ENCODE measurements at places on chromosomes 4 and X. TPM values are rescaled to one million over a fixed set of nuclear protein-coding genes. Genes with fewer than 3 reads are reported as not detected.

Gene AKAP4
- total RNA-seq = not detected

Gene STK26
- 52.4 TPM for total RNA-seq

GRCh38 chr4:56060036-56060435 is 111.3 kb downstream of the CEP135 start:
- H3K36me3 ChIP-seq = no peaks in the 10 kb centered on the region
- no peak overlapping the region for H3K27ac ChIP-seq
- H3K4me1 ChIP-seq = no peaks in the 10 kb centered on the region
- no peak overlapping the region for H3K4me3 ChIP-seq
- no peak for DNase-seq

DNA sequence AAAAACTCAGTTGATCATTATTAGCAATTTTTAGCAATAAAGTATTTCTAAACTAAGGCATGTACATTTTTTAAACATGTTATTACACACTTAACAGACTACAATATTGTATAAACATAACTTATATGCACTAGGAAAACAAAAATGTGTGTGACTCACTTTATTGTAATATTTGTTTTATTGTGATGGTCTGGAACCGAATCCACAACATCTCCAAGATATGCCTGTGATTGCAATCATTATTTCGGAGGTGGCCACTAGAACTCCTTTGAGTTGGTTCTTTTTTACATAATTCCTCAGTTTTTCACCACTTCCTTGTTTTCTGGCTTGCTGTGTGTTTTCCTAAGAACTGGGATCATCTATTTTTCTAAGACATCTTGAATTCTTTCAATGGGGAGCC is 53.7 kb downstream of the FBXW7 start:
- no peak overlapping the region for H3K27ac ChIP-seq
- no peak overlapping the region for H3K4me3 ChIP-seq
- no peaks in the 10 kb centered on the region for H3K27me3 ChIP-seq
- no peaks in the 10 kb centered on the region for H3K36me3 ChIP-seq
- peaks cover 19% of the 10 kb centered on the region for H3K4me1 ChIP-seq
- no peak for DNase-seq

DNA sequence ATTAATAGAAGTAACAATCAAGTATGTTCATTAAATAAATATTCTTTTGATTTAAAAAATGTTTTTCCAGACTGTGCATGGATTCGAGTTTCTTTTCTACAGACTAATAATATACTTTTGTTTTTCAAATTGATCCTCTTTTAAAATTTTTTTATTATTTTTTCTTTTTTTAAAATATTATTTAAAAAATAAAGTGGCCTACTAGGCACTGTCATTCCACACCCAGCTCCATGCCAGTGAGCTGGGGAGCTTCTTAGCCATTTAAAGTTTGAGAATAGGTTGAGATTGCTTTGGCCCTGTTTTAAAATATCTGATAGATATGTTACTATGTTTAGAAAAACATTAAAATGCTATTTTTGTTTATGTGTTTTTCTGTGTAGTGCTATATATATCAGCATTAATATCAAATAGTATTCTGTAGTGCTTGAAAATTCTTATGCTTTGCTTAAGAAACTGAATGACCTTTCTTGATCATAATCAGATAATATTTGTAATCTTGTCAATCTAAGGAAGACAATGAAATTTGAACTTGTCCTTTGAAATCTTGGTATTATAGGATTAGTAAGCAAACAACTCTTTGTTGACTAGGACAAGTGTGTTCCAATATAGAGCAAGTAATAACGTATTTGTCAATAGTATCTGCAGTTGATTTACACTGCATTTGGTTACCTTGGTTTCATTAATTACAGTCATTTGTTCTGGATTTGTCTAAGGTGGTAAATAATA is 12.6 kb downstream of the PCDH10 start:
- H3K36me3 ChIP-seq = no peaks in the 10 kb centered on the region
- no peak overlapping the region for H3K4me3 ChIP-seq
- no peaks in the 10 kb centered on the region for H3K4me1 ChIP-seq
- H3K27ac ChIP-seq = no peak overlapping the region
- no peak for DNase-seq
- H3K27me3 ChIP-seq = no peaks in the 10 kb centered on the region

DNA sequence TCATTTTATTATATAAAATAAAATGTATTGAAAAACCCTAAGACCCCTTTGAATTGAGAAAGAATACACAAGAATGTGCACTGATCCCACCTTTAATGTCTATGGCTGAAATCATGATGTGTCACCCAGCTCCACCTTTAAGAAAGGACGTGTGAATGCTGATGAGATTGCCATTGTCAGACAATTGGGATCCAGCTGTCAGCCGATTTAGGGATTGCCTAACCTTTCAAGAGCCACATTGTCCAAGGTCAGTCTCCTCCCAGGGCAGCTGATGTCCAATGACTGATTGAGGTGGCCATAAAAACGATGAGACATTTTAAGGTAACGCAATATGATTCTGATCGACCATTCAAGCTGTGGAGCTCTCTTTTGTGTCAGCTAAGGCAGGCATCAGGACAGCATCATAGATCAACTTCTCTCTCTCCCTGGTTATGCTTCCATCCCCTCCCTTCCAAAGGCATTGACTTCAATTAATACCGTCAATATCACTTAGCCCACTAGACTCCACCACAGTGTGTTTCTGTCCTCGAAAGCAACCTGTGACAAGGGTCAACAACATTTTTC is 1676.4 kb downstream of the PCDH7 start:
- no peak for DNase-seq
- no peaks in the 10 kb centered on the region for H3K4me1 ChIP-seq
- H3K27ac ChIP-seq = no peak overlapping the region
- no peak overlapping the region for H3K4me3 ChIP-seq

- no peaks in the 10 kb centered on the region for H3K4me1 ChIP-seq
- no peak overlapping the region for H3K27ac ChIP-seq
- H3K27me3 ChIP-seq = no peaks in the 10 kb centered on the region
- H3K4me3 ChIP-seq = no peak overlapping the region
- no peak for DNase-seq
These were observed 35.8 kb downstream of the ATXN3L start for GRCh38 chrX:13283950-13284546.

GRCh38 chr4:124846306-124846705 is 133.8 kb upstream of the ANKRD50 start:
- no peaks in the 10 kb centered on the region for H3K4me1 ChIP-seq
- no peaks in the 10 kb centered on the region for H3K27me3 ChIP-seq
- no peak overlapping the region for H3K4me3 ChIP-seq
- H3K36me3 ChIP-seq = no peaks in the 10 kb centered on the region
- no peak overlapping the region for H3K27ac ChIP-seq

- DNase-seq = no peak
- no peak overlapping the region for H3K27ac ChIP-seq
- no peaks in the 10 kb centered on the region for H3K36me3 ChIP-seq
- no peaks in the 10 kb centered on the region for H3K27me3 ChIP-seq
These were observed 110.6 kb downstream of the AGTR2 start for GRCh38 chrX:116281106-116281505.

GRCh38 chrX:152847281-152847680 is 16.4 kb downstream of the NSDHL start:
- H3K27ac ChIP-seq = no peak overlapping the region
- no peaks in the 10 kb centered on the region for H3K36me3 ChIP-seq
- no peak overlapping the region for H3K4me3 ChIP-seq

DNA sequence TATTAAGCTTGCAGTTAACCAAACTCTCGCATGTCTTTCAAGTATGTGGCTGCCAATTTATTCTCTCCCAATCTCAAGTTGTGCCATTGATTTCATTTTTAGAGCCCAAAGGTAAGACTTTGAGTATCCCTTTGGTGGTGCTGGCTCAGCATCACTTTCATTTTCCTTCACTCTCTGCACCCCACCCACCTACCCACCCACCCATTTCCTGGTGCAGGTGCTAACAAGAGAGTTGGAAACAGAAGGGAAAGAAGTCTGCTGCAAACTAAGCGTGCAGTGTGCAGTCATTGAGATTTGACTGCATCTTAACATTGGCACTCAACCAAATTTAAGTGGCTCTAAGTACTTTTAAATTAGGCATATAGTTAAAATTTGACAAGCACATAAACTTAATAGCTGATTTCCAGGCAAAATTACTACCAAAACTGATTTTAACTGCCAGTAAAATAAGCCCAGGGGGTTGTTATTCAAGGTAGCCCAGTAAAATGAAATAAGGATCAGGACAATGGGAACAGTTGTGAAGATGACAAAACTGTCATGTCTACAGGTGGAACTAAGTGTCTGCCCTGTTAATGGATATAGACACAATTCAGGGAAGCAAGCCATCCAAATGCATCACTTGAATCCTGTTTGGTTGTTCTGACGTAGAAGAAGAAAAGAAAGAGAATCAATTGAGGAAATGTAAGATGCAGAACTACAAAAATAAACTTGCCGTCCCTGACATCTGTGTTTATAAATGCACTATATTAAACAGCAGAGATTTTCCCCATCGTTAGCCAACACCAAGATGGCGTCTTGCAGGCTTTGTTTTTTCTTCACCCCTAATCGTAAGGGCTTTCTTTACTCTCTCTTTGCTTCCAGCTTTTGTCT is 184.2 kb downstream of the KDR start:
- peak; percentile 15 for DNase-seq
- H3K4me1 ChIP-seq = peaks cover 23% of the 10 kb centered on the region
- no peak overlapping the region for H3K27ac ChIP-seq
- no peaks in the 10 kb centered on the region for H3K36me3 ChIP-seq

Measured in CD8-positive, alpha-beta memory T cell (primary cell).